ENCODE measurements at places on chromosomes 5 and 9. TPM values are rescaled to one million over a fixed set of nuclear protein-coding genes. Genes with fewer than 3 reads are reported as not detected.

TMEM252 gene
- not detected for total RNA-seq

COL5A1 gene
- 3.3 TPM for total RNA-seq

DEPDC1B gene
- 4.9 TPM for total RNA-seq

CHSY3 gene
- 0.28 TPM for total RNA-seq

GLRA1 gene
- not detected for total RNA-seq

ESM1 gene
- total RNA-seq, result not detected

- ATAC-seq, result no peak
These were observed 79.0 kb upstream of the ZNF608 start for GRCh38 chr5:124825250-124825982.

DNA sequence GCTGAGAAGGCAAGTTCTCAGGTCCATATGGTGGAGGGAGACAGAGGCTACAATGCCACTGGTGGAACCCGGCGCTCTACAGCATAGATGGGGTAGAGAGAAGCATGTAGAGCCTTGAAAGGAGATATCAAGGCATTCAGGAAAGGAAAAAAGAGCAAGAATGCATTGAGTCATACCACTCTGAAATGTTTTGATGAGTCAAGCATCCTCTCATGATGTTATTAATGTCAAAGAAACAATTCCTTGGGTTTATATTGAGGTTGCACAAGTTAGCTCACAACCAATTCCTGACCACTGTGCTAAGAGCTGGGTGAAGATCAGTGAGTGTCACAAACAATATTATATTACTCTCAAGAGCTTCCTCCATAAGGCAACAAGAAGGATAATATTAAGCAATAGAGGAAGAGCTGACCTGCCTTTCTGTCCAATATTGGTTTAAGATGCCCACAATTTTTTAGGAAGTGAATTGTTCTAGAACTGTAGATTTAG, 178.0 kb downstream of the RFK start:
- peak; percentile 94 for ATAC-seq

- ATAC-seq, result peak; percentile 0
These were observed 694 bp upstream of the UAP1L1 start for GRCh38 chr9:137076636-137077009.

DNA sequence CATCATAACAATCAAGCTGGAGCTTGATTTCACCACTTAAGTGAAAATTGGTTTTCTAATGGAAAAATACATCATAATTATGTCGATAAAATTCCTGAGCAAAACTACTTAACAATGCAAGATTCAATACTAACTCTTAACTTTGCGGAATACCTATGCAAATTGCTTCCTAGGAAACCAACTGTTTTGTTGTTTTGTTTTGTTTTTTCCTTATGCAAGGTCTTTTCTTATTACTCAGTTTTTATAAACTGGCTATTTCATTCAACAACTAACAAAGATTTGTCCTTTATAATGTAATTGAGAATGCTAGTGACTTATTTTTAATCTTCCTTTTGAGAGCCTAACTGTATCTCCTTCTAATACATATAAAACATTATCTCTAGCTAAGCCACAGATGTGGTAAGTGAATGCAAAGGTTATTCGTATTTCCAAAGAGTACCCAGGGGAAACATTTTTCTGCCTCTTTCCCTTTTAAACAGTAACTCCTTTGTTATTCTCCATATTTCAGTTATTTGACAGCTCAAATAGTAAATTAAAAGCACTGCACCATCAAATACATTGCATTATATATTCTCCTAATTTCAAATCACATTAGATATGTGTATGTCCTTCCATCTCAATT, 609.4 kb downstream of the SLCO4C1 start:
- ATAC-seq, result no peak
